GM13976 (cell line): ENCODE measurements at places on chromosomes 3 and 15.

DNA sequence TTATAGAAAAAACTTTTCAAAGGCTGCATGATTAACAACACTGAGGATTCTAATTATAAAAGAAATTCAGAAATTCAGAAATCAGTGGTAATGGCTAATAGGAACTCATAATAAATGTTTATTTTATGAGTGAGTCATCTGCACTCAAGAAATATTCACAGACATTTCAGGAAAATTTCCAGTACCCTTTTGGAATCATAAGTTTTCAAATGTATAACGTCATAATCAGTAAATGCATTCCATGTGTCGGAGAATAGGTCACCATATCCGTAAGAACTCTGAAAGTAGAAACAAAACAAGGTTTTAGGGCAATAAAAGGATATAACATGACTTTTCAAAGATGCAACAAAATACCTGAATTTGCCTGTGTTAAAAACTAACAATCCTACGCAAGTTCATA lies 24.7 kb downstream of the EOGT start:
- no peak for DNase-seq

DNA sequence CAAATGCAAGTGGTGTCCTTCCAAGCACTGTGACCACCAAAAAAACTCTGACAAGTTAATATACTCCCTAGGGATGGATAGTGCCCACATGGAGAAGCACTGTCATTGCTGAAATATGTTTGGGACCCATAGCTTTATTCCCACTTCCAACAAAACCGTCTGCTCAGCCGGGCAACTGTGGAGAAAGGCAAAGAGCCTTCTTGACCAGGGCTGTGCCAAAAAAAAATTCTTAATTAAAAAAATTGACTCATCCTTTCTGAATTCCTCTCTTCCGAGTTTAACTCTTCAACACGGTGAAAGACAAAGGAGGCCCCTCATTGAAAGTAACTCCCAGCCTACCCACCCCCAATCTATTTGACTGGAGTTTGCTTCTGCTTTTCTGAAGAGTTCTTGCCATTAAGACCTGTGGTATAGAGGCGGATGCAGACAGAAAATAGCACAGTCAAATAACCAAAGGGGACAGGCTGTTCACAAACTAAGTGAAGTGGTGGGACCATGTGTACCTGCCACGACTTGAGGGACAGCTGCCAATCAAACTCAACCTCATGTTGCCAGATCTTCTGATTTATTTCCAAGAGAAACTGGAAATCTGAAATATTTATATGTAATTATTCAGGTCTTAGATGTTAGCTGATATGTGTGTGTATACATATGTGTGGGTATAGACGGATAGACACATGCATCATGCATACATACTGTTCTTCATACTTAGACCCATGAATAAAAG lies 135.4 kb upstream of the PFN2 start:
- no peak for DNase-seq

DNA sequence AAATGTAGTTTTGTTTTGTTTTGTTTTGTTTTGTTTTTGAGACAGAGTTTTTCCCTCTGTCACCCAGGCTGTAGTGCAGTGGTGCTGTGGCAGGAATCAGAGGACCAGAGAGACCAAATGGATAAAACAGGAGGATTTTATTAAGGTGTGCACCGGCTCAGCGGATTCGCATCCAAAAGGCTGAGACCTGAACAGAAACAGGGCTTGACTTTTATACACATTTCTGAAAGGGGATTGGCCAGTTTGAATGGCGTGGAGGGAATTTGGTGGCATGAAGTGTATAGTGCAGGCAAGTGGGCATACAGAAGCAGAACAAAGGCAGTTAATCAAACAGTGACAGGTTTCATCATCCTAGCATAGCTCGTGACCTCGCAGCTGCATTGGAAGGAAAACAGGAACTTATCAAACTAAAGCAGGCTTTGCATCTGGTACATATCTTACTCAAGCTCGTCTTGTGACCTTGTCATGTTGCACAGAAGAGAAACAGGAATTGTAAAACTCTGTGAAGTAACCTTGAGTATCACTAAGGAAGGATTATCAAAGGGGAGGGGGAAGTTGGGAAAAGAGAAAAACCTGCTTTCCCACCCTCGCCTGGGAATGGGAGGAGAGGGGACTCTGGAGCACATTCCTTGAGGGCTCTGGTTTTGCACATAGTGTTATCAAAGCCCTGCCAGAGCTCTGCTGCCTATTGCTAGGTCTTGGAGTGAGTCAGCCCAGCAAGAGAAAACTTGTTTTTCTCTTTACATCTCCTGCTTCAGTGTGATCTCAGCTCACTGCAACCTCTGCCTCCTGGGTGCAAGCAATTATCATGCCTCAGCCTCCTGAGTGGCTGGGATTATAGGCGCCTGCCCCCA lies 38.5 kb downstream of the C3orf62 start:
- DNase-seq, result no peak

DNA sequence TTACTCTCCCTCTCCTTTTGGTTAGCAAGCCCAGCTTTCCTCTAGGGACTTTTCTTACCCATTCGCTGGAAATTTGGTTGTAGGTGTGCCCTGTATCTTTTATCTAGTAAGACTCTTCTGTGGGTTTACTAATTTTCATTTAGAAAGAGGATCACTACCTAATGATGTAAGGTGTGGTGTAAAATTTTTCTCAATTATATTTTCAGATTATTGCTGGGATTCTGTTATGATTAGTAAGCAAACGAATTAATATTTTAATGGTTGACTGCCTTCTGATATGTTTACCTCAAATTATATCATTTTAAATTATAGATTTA lies 28.5 kb downstream of the PLCL2 start:
- DNase-seq, result no peak

- no peak for DNase-seq
Measured at GRCh38 chr3:161406594-161407555, 35.6 kb upstream of the SPTSSB start.
